ENCODE measurements at places on chromosomes 3 and 15.

GRCh38 chr15:63503739-63504246 lies 600 bp upstream of the USP3 start:
- no peak for DNase-seq

GRCh38 chr15:100433304-100433703 lies 91.5 kb upstream of the ADAMTS17 start:
- DNase-seq = no peak

- DNase-seq = no peak
These were observed 964 bp downstream of the SLC25A20 start for GRCh38 chr3:48897460-48898376.

DNA sequence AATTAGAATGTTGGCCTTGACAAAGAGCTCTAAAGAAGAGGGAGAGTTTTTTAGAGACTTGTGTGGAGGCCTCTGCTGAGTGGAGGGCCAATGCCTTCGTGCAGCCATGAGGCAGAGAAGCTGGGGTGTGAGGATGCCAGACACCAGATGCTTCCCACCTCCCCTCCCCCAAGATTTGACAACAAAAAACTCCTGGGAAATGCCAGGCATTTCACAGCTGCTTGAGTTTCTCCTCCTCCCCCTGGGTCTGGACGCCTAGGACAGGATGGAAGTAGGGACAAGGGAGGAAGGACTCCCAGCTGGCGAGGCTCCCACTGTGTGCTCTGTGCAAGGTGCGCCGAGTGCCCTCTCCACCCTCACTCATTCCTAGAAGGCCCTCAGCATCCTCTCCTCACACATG lies 20.1 kb downstream of the TGM4 start:
- no peak for DNase-seq

DNA sequence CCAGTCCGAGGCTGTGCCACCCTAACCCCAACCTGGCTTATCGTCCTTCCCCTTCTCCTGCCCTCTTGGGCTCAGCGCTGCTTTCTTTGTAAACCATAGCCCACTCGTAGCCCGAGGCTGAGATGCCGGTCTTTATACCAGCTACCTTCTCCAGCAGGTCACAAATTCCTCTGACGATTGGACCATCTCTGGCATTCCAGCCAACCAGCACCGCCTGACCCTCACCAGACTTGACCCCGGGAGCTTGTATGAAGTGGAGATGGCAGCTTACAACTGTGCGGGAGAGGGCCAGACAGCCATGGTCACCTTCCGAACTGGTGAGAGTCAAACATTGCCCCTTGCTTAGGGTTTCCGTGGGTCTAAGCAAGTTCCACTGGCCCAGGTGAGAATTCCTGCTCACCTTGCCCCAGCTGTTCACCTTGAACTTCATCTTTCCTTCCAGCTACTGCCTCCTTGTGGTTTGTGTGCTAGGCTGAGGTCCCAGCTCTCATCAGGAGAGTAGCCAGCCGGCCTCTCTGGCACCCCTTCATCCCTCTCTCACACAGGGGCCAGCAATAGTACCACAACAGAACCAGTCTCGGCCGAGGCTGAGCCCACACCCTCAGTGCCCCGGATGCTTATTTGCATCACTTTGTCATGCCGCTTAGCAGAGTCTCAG lies 66.7 kb downstream of the BOC start:
- no peak for DNase-seq

GRCh38 chr3:148825476-148825875 lies 2.1 kb upstream of the CPB1 start:
- DNase-seq = no peak

- DNase-seq = no peak
These were observed 90.1 kb downstream of the NEK10 start for GRCh38 chr3:27279123-27279522.

- no peak for DNase-seq
These were observed 262.2 kb upstream of the IL12A start for GRCh38 chr3:159726231-159726964.

GRCh38 chr3:169850618-169851017 lies 19.1 kb downstream of the LRRC31 start:
- DNase-seq = no peak

DNA sequence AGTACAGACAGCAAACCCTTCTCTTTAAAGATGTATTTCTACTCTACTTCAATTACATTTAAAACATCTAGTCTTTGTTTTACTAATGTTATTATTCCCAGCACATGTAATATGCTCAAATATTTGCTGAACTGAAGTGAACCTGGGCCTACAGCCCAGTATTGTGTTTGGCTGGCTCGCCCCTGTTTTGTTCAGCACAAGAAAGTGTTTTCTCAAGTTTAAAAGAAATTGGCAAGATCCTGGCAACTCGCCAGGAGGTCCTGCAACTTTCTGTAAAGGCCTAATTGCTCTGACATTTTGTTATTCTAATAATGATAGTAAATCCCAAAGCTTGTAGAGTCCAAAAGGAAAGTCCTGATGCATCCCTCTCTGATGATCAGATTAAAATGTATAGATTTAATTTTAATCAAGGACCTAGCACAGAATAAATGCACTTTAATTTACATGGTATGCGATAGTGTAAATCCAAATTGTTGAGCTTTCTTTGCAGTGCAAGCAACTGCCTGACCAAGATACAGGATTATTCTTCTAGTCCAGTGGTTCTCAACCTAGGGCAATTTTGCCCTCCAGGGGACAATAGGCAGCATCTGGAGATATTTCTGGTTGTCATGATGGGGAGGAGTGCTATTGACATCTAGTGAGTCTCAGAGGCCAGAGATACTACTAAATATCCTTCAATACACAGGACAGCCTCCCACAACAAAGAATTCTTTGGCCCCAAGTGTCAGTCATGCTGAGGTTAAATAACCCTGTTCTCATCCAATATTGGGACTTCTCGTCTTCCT lies 35.7 kb upstream of the TMOD3 start:
- peak; percentile 59 for DNase-seq

DNA sequence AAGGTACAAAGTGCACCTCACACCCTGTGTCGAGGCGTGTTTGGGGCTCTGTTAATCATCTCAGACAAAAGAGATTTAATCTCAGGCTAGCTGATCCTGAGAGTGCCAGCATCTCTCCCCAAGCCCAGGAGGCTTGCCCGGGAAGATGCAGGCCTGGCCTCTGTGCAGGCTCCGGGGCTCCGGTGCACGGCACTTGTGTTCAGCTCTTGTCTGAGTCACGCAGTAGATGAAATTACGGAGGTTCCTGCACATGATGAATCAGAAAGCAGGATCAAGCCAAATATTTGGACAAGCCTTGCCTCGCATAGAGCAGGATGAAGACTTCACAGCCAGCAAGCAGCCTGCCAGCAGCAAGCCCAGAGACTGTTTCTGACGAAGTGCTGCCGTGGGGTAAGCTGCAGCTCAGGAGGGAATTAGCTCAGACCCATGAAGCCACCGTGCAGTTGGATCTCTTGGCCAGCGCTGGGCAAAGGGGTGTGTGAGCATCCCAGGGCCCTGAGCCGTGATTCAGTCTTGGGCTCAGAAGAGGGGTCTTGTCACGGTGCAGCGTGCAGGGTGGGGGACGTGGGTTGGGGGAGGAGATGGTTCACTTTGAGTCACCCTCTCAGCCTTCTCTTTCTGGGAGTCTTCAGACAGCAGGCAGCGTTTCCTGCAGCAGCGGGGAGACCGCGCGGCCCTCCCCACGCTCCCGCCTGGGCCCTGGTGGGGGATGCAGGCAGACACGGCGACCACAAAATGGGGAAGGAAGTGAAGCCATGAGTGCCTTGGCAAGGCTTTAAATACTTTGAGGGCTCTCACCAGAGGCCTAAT lies 89.2 kb upstream of the MEF2A start:
- peak; percentile 96 for DNase-seq

GRCh38 chr15:70065006-70065722 lies 32.6 kb downstream of the TLE3 start:
- DNase-seq = no peak

GRCh38 chr3:190738636-190739155 lies 123.8 kb downstream of the GMNC start:
- no peak for DNase-seq

- no peak for DNase-seq
These were observed 128.3 kb downstream of the WDR76 start for GRCh38 chr15:43955140-43955539.

DNA sequence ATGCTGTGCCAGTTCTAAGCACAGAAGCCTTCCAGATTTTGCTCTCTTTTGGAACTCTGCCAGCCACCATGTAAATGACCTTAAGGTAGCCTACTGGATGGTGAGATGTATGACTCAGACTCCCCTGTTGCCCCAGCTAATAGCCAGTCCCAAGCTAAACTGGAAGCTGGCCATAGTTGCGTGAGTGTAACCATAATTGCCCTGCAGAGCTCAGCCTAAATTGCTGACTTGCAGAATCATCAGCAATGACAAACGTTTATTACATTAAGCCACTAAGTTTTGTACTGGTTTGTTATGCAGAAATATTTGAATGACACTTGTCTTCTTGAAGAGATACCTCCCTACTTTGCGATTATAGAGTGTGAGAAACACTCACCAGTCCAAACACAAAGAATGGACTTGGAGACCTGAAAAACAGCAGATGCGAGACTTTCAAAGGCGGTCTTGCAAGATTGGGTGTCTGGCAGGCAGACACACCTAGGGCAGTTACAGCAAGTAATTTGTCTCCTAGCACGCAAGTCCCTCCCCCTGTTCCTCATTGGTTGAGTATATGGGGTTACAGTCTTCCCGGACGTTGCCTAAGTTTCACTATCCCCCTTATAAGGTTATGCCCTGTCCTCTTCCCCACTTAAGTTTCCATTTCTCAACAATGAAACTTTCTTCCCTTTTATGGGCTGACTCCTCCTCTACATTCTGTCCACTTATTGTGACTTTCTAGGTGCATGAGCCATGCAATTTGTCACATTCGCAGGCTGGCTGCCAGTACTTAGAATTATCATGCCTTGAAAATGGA lies 83.6 kb upstream of the XCR1 start:
- peak; percentile 86 for DNase-seq

DNA sequence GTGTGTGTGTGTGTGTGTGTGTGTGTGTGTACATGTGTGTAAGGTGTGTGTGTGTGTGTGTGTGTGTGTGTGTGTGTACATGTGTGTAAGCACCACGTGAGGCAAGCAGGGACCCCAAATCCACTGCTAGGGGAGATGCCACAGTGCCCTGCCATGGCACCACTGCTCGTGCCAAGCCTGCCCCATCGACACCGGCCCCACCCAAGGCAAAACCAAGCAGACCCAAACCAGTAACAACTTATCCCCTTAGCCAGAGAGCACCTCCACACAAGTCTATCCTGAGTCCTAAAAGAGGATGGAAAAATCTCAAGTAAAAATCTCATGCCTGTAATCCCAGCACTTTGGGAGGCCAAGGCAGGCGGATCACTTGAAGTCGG lies 45.1 kb downstream of the BDH1 start:
- DNase-seq = no peak

DNA sequence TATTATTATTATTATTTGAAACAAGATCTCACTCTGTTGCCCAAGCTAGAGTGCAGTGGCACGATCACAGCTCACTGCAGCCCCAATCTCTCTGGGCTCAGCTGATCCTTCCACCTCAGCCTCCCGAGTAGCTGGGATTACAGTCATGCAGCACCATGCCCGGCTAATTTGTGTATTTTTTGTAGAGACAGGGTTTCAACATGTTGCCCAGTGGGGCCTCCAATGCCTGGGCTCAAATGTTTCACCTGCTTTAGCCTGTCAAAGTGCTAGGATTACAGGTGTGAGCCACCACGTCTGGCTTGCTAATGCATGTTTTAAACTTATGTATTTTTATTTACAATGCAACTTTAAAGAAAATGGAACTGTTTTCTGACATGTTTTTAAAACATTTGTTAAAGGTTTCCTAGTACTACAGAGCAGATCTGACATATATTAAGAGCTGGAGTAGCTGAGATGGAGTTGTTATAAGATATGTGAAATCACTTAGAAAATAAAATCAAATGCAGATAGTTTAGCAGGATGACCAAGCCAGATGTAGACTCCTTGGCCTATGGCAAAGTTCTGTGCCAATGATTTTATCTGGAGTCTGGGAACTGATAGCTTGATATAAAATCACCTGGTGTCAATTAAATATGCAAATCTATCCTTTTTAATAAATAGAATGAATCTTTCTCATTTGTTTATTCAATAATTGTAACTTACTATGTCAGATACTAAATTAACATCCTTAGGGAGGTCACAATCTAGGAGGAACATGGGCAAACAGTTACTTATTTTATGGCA lies 310.1 kb upstream of the NAALADL2 start:
- no peak for DNase-seq

- no peak for DNase-seq
These were observed 51.1 kb upstream of the WNT5A start for GRCh38 chr3:55538158-55538557.

DNA sequence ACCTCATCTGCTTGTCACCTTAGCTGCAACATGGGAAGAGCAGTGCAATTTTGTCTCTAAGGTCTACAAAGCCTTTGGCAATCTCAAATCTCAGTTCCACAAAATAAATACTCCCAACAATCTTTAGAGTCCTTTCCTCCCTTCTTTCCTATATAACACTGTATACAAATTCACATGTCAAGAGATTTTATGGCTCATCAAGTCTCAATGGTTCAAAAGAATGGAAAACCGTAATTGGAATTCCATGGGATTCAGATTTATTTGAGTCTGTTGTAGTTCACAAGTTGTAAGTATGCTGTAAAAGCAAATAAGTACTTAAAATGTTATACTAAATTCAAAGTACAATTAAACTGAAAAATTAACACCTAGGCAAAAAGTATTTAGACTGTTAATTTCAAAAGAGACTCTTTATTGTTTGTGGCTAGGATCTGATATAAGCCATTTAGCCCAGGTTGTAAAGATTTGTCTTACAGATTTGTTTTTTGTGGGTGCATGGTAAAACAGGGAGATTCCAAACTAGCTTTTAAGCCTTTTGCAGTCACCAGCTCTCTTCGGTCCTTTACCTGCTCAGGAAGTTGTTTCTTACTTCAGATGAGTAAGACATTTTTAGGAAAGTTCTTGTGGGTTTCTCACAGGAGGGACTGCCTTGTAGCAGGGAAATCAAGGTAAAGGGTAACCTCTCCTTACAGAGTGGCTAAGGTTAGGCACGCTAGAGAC lies 50.1 kb downstream of the CMSS1 start:
- no peak for DNase-seq

DNA sequence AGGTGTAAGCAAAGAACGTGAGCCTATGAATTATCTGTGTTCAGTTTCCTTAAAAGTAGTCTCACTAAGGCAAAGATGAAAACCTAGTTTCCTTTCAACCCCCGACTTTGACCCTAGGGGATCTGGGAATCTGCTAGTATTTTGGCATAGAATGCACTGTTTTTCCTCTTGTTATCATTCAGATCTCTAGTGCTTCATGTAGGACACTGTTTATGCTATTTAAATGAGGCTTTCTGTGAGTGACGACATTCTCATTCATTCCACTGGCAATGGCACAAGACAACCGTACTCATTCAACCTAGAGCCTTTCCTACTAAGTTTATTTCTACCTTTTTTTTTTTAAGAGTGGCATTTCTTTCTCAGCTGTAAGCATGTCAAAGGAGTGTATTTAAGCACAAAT lies 67.0 kb downstream of the CHAC1 start:
- no peak for DNase-seq

GRCh38 chr3:5314897-5315296 lies 127.4 kb downstream of the EDEM1 start:
- DNase-seq = no peak

GRCh38 chr3:57559526-57559925 lies 3.5 kb downstream of the PDE12 start:
- DNase-seq = no peak
